Stimulated activated CD4-positive, alpha-beta T cell treated with anti-CD3 and anti-CD28 coated beads, TNF-alpha, amount 100 ng/mL, for 48 hours (primary cell): ENCODE measurements at places on chromosomes 5 and 9.

DNA sequence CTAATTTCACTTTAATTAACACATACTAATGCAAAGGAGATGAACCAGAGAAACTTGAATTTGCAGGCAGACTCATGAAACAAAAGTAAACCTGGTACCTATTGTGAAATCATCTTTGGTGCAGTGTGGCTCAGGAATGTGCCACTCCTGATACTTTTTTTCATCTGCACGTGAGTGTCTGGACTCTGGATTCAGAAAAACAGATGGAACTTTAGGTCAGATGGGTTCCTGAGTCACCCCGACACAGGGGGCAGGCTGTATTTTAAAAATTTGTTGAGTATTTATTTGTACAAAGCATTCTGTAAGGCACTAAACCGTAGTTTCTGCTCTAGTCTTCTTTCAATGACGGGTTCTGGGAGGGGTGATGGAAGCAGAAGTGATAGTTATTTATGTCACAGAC lies 52.2 kb upstream of the TUT7 start:
- DNase-seq, result no peak

GRCh38 chr9:36738318-36738976 lies 165.8 kb downstream of the MELK start:
- no peak for DNase-seq

- no peak for DNase-seq
Measured at GRCh38 chr9:80691229-80691628, 998.1 kb downstream of the TLE1 start.

DNA sequence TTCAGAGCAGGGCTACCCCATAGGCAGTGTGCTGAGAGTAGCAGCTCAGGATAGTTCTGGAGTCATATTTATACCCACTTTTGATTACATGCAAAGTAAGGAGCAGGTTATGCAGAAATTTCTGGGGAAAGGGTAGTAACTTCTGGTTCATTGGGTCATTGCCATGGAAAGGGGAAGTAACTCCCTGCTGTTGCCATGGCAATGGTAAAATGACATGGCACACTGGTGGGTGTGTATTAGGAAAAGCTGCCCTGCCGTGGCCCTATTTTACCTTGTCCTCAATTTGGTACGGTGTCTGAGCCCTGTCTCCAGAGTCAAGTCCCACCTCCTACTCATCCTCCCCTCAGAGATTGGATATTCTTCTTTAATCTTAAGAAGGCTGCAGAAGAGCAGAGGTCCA lies 526.7 kb upstream of the TYRP1 start:
- no peak for DNase-seq

DNA sequence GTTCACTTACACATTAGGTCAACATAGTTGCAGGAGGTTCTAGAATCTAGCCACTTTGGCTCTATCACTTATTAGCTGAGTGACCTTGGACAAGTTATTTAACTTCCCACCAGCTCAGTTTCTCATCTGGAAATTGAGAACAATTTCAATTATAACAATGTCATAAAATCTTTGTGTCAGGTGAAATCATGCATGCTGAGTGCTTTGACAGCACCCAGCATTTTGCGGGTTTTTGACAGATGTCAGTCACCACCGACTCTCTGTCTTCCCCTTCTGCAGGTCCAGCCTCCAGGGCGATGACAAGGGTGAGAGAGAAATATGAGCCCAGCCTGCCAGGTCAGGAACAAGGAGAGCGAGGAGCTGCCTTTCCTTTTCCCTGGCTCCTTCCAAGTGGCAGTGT lies 107.1 kb upstream of the TAS2R1 start:
- no peak for DNase-seq

DNA sequence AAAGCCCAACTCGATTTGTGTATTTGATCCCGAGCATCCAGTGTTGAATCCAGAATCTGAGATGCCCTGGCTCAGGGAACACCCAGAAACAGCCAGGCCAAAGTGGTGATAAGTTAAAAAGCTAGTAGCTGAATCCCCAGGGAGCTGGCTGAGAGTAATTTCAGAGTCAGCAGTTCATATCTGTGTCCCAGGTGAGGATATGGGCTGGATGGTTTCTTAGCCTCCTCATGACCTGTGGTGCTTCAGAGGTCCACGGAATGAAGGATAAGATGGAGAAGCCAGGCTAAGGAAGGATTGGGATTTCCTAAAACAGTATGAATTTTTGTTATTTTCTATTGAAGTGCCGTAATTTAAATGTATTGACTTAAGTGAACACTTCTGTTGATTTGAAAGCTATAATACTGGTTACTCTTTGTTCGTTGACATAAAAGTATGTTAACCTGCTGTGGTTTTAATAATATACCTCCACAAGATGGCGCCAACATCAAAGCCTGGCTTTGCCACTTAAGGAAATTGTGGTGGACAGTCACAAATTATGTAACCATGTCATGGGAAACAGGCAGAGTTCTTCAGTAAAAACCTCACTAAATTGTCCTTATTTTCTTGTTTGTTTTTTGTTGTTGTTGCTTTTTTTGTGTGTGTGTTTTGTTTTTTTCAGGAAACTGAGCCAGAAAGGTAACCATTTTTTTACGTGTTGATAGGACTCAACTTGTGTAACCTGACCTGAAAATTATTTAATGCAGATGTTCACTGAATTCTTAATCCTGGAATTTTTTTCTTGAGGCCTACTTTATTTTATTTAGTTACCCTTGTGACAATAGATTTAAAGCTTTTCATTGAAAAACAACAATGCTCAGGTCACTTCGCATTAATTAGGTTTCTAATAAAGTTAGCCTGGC lies 11.4 kb downstream of the MTAP start:
- DNase-seq, result no peak

GRCh38 chr9:124733964-124734740 lies 37.0 kb downstream of the NR6A1 start:
- DNase-seq, result no peak

DNA sequence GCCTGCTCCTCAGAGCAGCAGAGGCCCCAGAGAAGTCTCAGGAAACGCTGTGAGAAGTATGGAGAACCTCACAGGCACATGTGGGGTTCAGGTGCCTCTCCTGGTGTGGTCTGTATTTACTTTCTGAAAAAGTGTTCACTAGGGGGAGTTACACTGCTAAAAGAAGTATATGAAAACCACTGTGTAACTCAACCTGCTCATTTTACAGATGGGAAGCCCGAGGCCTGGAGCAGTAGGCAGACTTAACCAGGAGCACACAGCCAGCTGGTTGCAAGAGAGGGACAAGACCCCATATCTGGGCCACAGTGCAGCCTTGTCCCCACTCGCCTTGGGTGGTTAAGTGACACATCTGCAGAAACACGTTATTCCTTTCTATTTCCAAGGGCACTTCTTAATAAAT lies 112.8 kb upstream of the SAP30L start:
- no peak for DNase-seq

DNA sequence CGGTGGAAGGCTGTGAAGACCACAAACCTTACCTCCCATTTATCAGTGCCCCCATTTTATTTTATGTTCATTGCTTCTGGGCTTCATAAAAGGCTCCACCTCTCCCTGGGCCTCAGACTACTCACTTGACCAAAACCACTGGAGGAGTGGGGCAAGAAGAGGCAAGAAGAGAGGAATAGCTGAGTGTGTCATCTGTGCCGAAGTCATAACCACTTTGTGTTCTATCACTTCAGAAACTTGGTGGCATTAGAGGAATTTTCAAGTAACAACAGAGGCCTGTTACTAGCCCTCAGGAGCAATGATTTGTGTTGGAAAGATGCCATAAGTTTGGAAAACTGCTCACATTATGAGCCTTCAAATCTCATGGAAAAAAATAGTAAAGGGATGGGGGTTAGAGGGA lies 88.7 kb upstream of the PIK3R1 start:
- DNase-seq, result no peak

DNA sequence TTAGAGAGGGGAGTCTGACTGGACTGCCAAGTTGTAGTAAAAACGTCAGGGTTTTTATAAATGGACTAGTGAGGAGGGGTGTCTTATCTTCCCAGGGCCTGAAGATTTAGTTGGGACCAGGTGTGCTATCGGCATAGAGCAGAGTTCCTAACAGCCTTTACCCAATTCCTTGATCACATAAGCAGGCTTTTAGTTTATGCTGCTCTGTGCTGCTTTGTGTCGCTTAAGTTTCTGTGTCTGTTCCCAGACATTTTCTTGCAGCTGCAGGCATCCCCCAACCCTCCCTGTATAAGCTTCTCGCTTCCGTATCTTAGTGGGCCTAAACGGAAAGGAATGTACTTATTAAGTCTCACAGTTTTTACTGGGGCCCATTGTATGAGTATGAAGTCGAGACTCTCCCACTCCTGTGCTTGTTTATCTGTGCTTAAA lies 2.6 kb upstream of the SMC5 start:
- DNase-seq, result no peak

- DNase-seq, result no peak
Measured at GRCh38 chr9:5492965-5493678, 17.2 kb upstream of the PDCD1LG2 start.

- DNase-seq, result no peak
Measured at GRCh38 chr9:85959955-85960354, 19.0 kb downstream of the NAA35 start.

GRCh38 chr9:90099262-90099963 lies 494.6 kb downstream of the GADD45G start:
- no peak for DNase-seq

GRCh38 chr5:126954981-126955380 lies 75.4 kb downstream of the MARCHF3 start:
- no peak for DNase-seq

GRCh38 chr9:36961051-36961450 lies 73.0 kb downstream of the PAX5 start:
- no peak for DNase-seq

DNA sequence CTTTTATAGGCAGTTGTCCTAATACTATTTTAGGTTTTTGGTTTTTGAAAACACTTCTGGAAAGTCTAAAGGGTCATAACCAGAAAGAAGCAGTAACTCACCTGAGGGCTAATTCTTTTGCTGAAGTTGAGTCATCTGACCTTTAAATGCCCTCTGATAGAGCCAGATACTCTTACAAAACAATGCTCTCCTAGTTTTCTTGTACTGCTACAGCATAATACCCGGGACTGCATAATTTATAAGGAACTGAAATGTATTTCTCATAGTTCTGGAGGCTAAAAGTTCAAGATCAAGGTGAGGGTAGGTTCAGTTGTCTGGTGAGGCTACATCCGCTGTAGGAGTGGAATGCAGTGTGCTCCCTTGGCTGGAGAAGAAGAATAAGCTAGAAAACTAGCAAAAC lies 670.3 kb downstream of the TLE4 start:
- DNase-seq, result no peak

DNA sequence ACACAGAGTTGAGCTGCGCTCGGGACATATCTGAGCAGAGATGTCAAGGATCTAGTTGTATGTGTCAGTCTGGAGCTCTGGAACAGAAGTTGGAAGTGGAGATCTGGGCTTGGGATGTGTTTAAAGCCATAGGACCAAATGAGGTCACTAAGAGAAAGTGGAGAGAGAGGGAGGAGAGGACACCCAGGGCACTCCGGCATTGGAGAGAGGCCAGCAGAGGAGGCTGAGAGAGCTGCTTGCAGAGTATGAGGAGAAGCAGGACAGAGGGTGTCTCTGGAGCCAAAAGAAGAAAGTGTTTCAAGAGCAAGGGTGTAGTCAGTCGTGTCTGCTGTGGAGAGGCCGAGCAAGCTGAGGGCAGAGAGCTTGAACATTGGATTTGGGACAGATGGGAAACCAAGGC lies 34.7 kb downstream of the ARHGEF37 start:
- DNase-seq, result no peak

- no peak for DNase-seq
Measured at GRCh38 chr5:178551059-178551458, 39.1 kb downstream of the COL23A1 start.

- DNase-seq, result no peak
Measured at GRCh38 chr5:161189452-161189851, 337.4 kb upstream of the ATP10B start.

DNA sequence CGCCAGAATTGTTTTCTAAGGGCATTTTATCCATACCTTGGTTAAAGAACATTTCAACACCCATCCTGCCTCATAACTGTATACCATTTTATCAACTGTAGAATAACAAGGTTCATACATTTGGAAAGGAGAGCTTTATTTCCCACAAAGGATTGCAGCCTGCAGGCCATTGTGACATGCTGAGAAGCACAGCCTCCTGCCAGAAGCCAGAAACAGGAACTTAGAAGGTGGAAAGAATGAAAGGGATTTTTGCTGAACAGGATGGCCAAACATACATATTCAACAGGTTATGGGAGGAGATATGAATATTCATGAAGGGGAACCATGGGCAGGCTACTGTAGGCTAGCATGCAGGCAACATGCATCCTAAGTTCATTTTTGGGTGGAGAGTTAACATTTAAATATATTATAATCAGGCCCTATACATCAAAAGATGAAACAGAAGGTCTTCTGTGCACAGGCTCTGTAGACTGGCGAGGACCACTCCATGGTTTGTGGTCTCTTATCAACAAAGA lies 59.9 kb upstream of the DIRAS2 start:
- DNase-seq, result no peak

- no peak for DNase-seq
Measured at GRCh38 chr5:83955916-83956315, 235.3 kb upstream of the HAPLN1 start.

- DNase-seq, result no peak
Measured at GRCh38 chr5:56168066-56168478, 65.1 kb downstream of the ANKRD55 start.

GRCh38 chr9:93245437-93245970 lies 61.6 kb downstream of the WNK2 start:
- DNase-seq, result no peak

- no peak for DNase-seq
Measured at GRCh38 chr5:138960145-138960692, 85.1 kb upstream of the LRRTM2 start.

- DNase-seq, result no peak
Measured at GRCh38 chr9:121714075-121714705, 62.8 kb downstream of the DAB2IP start.

DNA sequence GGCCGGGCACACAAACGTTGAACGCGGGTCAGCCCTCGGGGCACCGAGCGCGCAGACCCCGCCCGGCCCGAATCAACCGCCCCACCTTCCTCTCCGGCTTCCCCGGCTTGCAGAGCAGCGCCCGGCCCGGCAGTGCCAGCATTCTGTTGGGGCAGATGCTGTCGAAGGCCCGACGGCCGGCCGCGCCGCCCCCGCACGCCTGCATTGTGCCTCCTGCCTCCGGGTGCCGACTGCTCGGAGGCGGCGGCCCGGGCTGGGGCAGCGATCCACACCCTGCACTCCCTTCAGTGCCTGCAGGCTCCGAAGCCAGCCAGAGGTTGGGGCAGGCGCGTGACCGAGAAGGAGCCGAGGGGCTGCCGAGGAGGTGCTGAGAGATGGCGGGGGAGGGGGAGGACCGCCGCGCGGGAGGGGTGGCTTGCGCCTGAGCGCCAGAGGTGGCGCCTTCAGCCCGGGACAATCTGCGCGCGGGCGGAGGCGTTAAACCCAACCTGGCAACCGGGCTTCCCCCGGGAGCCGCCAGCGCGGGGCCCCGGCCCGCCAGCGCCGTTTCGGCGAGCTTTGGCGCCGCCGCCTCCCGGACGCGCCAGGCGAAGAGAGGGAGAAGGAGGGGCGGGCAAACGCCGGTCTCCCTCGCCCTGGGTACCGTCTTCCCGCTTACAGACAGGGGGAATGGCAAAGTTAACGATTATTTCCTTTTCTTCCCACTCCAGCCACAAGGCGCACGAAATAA lies at the start of gene MCIDAS:
MCIDAS (minus strand) TSS at position 382 of the 730 bp plus-strand sequence; CDS start at position 205, 177 bp downstream.
- DNase-seq, result peak; percentile 58
